ENCODE measurements at places on chromosomes 3 and 15.

DNA sequence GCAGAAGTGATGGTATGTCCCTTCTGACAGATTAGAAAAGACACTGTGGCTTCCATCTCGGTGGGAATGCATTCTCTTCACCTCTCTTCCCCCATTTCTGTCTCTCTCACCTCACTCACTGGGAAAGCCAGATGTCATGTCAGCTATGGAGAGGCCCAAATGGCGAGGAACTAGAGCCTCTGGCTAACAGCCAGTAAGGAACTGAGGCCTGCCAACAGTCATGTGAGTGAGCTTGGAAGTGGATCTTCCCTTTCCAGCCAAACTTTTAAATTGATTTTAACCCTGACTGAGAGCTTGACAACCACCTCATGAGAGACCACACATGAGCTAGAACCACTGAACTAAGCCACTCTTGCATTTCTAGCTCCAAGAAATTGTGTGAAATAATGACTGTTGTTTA, 35.2 kb upstream of the CDAN1 start:
- no peak for DNase-seq

DNA sequence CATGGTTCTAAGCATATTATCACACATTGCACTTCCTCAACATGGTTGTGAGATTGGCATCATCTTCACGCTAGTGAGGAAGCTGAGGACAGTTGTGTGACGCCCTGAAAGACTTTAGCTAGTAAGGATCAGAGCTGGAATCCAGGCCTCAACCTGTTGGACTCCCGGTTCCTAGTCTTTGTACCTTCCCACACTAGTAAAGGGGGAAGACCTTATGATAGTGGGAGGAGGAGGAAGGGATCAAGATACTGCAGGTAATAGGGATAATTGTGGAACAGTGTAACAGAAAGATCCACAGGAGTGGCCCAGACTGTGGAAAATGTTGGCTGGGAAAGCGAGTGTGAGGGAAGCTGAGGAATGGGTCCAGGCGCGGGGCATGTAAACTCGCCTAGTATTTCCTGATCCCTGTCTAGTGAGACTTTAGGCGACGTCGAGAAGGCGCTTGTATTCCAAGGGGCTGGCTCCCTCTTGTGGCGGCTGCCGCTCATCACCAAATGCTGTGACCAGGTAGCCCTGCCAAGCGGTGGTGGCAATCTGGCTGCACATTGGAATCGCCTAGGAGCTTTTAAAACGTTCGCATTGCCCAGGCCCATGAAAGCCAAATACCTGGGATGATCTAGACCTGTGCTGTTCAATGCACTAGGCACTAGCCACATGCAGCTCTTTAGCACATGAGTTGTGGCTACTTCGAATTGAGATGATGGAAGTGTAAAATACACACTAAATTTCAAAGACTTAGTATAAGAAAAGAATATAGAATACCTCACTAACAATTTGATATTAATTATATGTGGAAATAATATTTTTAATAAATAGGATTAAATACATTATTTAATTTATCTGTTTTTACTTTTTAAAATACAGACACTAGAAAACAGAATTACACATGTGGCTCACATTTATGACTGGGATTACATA, 38.8 kb upstream of the CLDN18 start:
- no peak for DNase-seq

DNA sequence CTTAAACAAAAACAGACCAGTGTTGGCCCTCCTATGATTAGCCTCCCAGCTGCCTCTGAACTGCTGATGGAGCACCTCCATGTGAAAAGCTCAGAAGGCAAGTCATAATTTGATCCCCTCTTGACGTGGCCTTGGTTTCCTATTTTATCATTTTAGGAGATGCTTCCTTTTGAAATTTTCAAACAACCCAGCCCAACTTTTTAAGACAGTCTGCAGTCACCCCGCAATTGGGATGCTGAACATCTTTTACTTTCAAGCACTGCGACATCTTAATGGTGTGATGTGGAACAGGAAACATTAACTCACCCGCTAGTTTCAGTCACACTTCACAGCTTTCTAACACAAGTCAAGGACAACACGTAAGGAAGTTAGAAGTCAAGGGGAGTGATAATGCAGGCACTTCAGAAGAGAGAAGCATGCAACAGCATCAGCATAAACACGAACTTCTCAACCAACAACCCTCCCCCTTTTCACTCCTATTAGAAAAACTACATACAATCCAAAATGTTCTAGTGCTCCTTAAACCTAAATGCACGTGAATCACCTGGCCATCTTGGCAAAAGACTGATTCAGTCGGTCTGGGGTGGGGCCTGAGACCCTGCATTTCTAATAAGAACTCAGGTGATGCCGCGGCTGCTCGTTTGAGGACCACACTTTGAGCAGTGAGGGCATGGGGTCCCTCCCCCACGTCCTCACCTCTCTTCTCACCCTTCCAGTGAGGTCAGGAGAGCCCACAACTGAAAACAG, 161.5 kb downstream of the FOXP1 start:
- DNase-seq, result no peak

DNA sequence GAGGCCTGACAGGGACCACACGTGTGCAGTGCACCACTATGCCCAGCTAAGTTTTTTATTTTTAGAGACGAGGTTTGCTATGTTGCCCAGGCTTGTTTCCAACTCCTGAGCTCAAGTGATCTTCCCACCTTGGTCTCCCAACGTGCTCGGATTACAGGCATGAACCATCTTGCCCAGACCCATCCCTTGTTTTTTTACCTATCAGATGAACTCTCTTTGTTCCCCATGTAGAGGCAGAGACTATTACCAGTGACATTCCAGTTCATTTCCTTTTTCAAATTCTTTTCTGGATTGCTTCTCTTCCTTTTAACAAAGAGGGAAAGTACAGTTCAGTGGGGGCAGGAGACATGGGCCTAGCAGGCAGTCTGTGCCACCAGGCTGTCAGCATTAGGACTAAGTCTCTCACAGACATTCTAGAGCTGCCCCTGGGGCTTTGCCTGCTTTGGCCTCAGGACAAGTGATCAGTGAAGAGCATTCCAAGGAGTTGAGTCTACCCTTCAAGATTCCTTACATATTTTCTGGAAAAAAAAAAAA, 103.5 kb upstream of the SLC7A14 start:
- no peak for DNase-seq

DNA sequence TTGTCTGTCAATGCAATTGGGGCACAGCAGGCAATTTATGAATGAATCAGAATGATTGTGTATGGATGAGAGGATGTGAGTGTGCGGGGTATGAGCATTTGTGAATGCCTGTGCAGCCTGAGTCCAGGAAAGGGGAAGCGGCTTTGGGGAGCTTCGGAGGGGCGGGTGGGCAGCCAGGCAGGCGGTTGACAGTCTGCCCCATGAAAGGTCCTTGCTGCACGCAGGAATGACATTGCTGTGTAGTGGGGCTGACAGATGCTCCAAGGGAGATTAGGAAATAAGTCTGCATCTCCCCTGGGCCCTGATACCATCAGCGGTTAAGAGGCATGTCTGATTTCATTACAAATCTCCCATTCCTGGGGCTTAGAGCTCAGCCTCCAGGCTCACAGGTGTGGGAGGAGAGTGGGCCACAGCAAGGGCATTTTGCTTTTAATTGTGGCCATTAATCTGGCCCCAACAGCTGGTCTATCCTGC, 26.4 kb upstream of the TSPAN3 start:
- no peak for DNase-seq

DNA sequence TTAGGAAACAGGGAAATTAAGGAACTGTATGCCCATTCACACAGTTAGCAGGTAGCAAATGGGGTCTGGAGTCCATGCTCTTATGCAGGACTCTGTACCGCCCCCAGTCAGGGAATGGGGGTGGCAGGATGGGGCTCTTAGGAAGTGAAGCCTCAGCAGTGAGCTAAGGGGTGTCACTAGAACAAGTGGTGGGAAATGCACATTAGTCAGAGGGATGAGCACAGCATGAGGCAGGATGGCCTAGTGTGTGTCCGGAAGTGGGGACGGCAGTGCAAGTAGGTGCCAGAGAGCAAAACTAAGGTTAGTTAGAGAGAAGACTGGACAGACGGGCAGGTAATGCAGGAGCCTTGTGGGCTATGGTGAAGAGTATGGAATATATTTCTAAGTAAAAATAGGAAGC, 60.7 kb downstream of the ST3GAL6 start:
- DNase-seq, result no peak
